Activated gamma-delta T cell treated with Interleukin-2 at 50 U/mL for 16 hours (primary cell): ENCODE measurements at places on chromosomes 7 and 10.

DNA sequence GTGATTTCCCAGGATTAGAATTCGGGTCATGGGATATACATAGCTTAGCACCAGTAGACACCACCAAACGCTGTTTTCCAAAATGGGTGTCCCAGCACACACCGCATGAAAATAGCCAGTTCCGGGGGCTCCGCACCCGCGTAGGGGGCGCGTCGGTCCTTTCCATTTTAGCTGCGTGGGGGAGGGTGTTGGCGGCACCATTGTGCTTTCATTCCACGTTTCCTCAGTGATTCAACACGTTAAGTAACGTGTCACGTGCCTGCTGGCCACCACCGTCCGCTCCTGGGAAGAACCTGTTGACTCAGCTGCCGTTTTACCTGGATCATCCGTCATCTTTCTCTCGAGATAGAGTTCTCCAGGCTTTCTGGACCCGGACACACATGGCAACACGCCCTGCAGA is 25.6 kb upstream of the ADGRA1 start:
- no peak for DNase-seq

GRCh38 chr10:8069108-8069507 is 14.6 kb downstream of the GATA3 start:
- DNase-seq, result no peak

DNA sequence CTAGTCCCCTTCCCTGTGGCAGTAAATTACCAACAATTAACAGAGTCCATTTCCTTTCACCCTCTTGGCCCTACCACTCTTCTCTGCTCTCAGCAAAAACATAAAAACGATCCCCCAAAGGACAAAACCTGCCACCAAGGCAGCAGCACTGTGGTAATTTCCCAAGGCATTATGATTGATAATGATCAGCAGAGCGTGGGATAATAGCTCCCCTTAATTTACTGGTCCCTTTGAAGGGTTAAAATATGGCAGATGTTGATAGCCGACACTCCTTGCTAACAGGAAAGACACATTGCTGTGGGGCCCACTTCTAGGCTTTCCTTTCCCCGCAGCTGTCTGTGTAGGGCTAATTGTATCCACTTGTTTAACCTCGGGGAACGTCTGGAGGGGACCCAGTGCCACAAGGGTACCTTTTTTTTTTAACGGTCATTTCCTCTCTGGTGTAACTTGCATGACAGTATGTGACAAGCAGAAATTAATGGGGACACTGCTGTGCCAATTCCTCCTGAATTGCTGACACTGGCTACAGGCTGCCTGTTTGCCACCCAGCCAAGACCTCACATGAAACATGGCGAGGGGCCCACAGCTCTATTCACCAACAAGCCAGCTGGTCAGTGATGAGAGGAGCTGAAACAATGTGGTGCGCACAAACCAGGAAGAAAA is 81.3 kb downstream of the CDK6 start:
- DNase-seq, result no peak

DNA sequence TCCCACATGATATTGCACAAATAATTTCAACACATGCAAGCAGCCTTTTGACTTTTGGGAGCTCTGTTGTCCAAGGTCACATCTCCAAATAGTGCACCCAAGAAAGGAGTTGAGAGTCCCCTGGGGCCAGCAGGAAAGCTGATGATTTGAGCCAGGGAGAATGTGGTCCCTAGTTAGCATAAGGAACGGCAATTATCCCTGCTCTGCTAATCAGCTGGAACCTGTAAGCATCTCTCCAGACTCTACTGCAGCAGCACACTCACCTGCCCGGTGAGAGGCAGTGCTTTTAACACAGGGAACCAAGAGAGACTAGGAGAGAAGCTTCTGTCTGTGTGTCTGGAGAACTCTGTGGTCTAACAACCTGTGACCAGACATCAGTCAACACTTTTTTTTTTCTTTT is 17.0 kb downstream of the TRPV5 start:
- DNase-seq, result no peak

- no peak for DNase-seq
Measured at GRCh38 chr10:121065330-121065729, 214.2 kb downstream of the WDR11 start.

- DNase-seq, result no peak
Measured at GRCh38 chr10:52779541-52780390, 7.2 kb upstream of the MBL2 start.

DNA sequence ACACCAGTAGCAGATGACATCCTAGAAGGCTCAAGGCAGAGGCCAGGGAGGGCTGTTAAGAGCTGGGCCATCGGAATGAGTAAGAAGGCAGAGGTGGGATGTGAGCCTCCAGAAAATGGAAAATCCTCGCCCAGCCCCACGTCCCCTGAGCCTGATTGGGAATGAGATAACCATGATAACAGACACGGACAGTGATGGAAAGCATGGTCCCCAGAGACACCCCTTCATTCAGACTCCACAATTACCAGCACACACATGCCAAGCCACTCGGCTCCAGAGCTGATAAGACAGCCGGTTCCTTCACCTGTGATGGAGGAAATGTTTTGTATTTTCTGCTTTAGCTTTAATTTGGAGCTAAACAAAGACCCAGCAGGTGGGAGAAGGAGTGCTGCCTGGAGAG is 106.0 kb downstream of the GRID1 start:
- DNase-seq, result no peak

- no peak for DNase-seq
Measured at GRCh38 chr7:46739518-46740234, 818.6 kb upstream of the IGFBP3 start.

- DNase-seq, result no peak
Measured at GRCh38 chr10:19652750-19653149, 163.5 kb upstream of the PLXDC2 start.

DNA sequence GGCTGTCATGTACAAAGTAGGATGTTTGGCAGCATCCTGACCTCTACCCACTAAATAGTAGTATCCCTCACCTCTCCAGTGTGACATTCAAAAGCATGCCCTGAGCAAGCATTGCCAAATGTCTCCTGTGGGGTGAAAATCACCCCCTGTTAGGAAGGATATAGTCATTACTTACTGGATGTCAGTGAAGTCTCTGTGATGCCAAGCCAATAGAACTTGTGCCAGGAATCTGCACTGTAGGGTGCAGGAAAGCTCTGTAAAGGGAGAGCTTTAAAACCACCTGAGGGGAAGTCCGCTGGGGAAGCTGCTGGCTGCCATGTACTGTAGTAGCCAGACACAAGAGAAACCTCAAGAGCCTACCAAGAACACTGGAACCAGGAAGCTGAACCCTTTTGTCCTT is 170.7 kb upstream of the DKK1 start:
- no peak for DNase-seq

- peak; percentile 14 for DNase-seq
Measured at GRCh38 chr7:157228864-157229422, 90.2 kb downstream of the UBE3C start.

DNA sequence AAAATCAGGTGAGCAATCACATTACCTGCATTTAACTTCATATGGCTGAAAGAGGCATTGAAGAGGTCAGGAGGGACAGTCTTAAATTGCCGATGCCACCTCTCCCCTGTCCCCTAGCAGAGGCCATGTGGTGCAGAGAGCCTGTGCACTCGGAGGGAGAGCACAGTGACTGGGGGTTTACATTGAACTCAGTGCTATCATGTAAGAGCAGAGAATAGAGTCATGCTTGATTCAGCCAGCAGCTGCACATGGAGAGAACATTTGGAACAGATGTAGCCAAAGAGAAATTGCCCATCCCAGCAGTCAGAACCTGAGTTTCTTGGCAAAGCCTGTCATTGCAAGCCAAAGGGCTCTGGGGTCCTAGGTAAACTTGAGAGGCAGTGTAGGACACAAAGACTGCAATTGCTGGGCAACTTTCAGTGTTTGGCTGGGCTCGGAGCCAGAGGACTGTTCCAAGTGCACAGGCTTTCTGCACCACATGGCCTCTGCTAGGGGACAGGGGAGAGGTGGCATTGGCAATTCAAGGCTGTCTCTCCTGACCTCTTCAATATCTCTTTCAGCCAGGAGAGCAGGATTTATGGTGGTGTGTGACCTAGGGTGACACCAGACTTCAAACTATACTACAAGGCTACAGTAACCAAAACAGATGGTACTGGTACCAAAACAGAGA is 267.1 kb downstream of the REEP3 start:
- no peak for DNase-seq

- peak; percentile 63 for DNase-seq
Measured at GRCh38 chr7:128209229-128210035, 31.6 kb upstream of the LEP start.

DNA sequence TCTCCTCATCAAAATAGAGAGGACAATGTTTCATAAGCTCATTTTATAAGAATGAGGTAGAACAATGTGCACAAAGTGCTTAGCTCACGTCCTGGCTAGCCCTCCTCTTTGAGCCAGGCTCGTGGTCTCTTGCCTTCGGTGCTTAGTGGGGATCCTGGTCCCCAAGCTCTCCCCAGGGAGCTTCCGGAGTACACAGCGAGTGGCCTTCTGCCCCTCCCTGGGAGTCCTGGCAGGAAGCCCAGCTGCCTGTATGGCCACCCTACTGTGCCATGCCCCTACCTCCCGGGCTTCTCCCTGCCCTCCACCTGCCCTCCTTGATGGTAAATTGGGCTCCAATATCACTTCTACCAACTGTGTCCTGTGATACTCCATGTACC is 868 bp downstream of the MYO1G start:
- DNase-seq, result no peak

DNA sequence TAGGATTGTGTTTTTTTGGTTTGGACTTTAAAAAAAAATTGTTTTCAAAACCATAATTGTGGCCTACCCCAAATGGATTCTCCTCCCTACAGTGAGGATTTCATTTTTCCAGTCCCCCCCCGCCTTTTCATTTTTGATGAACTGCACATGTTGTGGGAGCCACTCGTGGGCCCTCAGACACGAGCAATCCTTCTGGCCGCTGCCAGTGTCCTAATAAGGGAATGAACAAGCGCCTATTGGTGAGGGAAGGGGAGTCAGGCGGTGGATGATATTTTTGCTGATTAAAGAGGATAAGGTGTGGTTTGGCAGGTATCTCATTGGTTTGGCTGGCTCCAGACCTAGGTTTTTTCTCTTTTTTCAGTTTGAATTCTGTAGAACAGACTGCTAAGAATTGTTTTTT is 78.7 kb upstream of the AGBL3 start:
- no peak for DNase-seq

DNA sequence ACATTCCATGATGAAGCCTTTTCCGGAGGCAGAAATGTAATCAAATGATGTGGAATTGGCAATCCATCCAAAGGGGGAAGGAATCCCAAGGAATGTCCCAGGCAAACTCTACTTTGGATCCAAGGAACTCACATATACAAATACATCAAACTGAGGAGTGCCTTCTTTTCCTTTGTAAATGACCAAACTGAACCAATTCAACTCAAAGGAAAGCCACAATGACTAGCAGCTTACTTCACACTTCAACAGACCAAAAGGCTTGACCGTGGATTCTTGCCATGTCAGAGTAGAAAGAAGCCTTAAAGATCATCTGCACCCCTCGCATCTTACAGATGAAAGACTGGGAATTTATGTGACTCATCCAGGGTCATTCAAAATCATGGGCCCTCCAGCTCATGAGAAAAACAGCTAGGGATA is 79.7 kb upstream of the MACROH2A2 start:
- no peak for DNase-seq

DNA sequence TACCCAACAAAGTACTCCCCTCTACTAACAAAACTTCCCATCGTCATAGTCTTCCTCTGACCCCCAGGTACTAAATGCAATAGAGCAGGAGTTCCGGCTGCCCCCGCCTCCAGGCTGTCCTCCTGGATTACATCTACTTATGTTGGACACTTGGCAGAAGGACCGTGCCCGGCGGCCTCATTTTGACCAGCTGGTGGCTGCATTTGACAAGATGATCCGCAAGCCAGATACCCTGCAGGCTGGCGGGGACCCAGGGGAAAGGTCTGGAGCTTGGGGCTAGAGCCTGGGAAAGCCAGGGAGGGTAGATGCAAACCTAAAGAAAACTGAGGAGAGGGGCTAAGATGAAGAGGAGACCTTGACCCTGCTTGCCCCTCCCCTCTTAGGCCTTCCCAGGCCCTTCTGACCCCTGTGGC is 15.3 kb downstream of the EPHB6 start:
- no peak for DNase-seq
